T-helper 17 cell (primary cell): ENCODE measurements at places on chromosomes 5 and 9.

DNA sequence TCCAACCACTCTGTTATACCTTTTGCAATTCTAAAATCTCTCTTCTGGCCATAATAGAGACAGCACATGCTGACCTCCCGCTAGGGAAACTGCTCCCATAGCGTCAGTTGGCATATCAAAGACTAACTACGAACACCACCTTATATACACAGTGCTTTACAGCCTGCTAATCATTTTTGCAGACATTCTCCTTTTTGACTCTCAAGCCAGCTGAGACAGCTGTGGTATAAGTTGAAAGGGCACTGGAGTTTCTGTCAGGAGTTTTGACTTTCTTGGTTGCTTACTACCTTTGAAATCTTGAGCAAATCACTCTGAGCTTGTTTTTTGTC is 160.2 kb upstream of the TBCA start:
- DNase-seq: no peak

DNA sequence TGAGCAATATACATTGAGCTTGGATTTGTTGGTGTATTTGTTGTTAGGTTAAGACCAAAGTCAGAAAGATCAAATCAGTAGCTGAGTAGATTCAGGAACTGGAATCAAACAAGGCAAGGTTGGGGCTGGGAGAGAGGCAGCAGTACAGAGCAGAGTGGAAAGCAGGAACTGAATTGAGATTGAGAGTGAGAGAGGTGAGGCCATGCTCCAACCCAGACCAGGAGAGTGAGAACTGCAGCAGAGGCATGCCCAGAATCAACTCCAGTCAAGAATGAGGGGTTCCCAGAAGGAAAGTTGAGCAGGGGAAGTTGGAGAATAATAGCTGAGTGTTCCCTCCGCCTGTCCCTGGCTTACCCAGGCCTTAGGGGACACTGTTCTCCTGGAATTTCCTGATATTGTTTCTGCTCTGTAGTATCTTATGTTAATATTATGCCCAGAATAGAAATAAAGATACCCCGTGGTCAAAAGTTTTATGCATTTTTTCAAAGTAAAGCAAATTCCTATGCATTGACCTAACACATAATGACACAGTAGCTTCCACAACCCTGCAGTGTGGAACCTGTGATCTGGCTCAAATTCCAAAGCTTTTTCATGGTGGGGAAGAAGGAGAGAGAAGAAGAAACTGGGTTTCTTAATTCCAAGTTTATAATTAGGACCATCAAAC is 82.7 kb downstream of the SV2C start:
- no peak for DNase-seq

DNA sequence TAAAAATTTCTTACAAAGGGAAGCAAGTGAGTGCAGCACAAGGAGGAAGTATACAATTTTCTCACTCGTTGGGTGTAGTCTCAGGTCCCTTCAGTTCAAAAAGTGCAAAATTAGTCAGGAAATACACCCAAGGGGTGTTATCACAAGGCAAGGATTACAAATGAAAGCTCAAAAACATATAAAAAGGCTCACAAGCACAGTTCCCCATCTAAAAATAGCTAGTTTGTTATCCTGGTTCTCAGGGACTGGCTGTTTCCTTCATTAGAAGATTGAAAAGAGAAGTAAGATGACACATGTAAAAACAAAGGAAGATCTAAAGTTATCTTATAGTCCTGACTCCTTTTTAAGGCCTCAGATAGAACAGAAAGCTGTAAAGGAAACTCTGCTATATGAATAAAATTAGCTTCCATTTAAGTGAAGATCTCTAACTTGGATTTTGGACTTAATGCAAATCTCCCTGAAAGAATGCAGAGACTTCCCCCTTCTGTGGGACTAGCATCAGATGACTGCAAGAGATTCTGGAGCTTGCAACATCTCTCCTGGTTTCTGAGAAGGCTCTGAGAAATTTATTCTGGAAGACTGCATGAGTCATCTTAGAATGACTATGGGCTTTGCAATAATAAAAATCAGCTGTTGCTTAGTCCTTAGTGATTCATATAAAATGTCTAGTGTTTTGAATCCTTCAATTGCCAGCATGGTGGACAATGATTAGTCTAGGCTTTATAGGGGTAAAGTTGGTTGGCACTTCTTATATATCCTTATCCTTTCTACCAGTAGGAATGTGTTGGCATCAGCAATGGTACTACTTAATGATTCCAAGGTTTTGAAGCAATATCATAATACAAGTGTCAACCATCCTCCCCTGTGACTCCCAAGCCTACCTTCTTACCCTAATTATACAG is 25.4 kb downstream of the DAB2 start:
- no peak for DNase-seq

DNA sequence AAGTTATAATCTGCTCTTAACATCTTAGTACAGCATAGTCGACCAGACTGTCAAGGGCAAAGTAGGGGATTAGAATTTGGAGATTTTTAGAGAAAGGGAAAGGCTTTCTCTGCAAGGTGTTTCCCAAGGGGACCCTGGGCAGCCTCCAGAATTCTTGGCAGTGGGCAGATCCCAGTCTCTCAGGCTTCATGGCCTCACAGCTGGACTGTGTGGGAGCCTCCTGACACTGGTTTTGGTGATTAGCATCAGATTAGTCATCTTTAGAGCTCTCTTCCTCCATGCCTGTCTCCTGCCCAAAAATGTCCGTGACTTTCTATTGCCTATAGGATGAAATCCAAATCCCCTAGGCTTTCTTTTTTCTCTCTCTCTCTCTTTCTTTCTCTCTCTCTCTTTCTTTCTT is 370.7 kb downstream of the ZSWIM6 start:
- DNase-seq: no peak

GRCh38 chr5:143601917-143602333 is 198.4 kb upstream of the NR3C1 start:
- DNase-seq: no peak
